ENCODE measurements at places on chromosomes 2 and 18. TPM values are rescaled to one million over a fixed set of nuclear protein-coding genes. Genes with fewer than 3 reads are reported as not detected.

Gene SCRN3
- 17.8 TPM for total RNA-seq

Gene ITPRID2
- total RNA-seq: 96.4 TPM

Gene RNF125
- 9.0 TPM for total RNA-seq

Gene IMPACT
- 14.8 TPM for total RNA-seq

Gene CNGA3
- not detected for total RNA-seq

Gene RAB10
- 49.6 TPM for total RNA-seq

Gene GRHL1
- total RNA-seq: 4.7 TPM

Gene TPO
- not detected for total RNA-seq

Gene POTEI
- not detected for total RNA-seq

Gene SLC14A1
- total RNA-seq: 0.96 TPM

Gene THOC1
- total RNA-seq: 8.9 TPM

Gene DAW1
- total RNA-seq: not detected

Gene NYAP2
- total RNA-seq: not detected

Gene TUBB6
- total RNA-seq: 5.2 TPM

Gene CD8A
- 0.81 TPM for total RNA-seq

Gene ERCC3
- total RNA-seq: 15.1 TPM

Gene ASPRV1
- total RNA-seq: 0.78 TPM

Gene MRPL44
- total RNA-seq: 22.0 TPM

Gene USP34
- 37.0 TPM for total RNA-seq

Gene ADRA2B
- total RNA-seq: 11.4 TPM

Gene ZDBF2
- 4.5 TPM for total RNA-seq

Gene KCNK3
- total RNA-seq: 0.43 TPM

Gene CPLX4
- not detected for total RNA-seq

Gene MAL
- 0.28 TPM for total RNA-seq

Gene EIF5B
- total RNA-seq: 12.2 TPM

Gene EVX2
- not detected for total RNA-seq

Gene OR6B2
- total RNA-seq: not detected

Gene PPM1B
- total RNA-seq: 33.6 TPM

Gene STK36
- 16.0 TPM for total RNA-seq

Gene HSBP1L1
- 20.2 TPM for total RNA-seq

Gene HTR2B
- total RNA-seq: 0.35 TPM

Gene RTP5
- total RNA-seq: not detected

Gene STPG4
- total RNA-seq: not detected

Gene ABCG8
- total RNA-seq: 121 TPM

Gene ACAA2
- total RNA-seq: 572 TPM

Gene TUBB8B
- not detected for total RNA-seq

Gene YWHAQ
- 82.3 TPM for total RNA-seq

Gene TM4SF20
- total RNA-seq: not detected

Gene DSG2
- total RNA-seq: 10.9 TPM

Gene FAM110C
- 6.7 TPM for total RNA-seq

Gene HOXD10
- total RNA-seq: not detected
